ENCODE measurements at places on chromosomes 7 and 10.

DNA sequence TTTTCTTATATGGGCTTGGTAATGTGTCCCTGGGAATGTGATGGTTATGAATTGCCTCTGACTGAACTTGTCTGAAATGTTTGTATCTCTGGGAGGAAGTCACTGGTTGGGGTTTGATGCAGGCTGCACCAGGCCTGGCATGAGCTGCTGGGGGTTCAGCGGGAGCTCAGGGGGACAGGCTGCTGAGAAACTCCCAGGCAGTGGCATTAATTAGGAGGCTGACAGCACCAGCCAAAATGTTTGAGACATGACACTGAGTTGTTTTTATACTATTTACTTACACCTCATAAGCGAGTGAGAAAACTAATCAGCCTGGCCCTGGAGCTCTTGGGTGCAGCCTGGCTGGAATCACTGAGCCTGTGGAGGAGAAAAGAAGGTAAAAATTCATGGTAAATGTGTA, 124.1 kb upstream of the SORCS3 start:
- no peak for DNase-seq

GRCh38 chr10:132839061-132839460, 53.1 kb upstream of the NKX6-2 start:
- no peak for DNase-seq

- no peak for DNase-seq
Observed at GRCh38 chr10:88437411-88437810, 145.7 kb downstream of the RNLS start.

DNA sequence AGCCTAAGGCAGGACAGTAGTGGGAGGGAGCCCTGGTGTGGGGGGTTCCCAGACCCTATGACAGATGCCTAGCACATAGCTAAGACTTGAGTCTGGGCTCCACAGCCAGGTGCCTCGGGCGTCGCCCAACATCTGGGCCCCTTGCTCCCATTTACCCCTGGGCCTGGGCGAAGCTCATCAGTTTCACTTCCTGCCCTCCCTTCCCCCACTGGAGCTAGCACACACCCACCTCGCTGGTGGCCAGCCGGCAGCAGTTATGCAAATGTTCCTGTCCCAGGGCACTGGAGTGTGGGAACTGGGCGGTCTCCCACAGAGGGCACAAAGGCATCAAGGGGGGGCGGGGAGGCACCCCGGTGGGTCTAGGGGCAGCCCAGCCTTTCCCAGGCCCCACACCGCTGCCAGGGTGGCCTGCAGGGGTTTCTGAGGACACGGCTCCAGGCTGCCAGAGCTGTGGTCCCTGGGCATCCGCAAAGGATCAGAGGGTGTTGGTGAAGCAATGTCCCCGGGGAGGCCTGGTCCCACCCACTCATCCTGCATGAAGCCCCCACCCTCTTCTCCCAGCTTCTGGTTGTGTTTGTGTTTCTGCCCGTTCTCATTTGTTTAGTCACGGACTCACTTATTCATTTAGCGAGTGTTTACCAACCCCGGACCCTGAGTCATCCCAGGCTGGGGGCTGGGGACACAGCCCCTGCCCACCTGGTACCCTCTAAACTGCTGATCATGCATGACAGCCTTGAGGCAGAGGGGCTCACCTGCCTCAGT, 20.4 kb downstream of the SH2B2 start:
- no peak for DNase-seq

GRCh38 chr7:967361-968082, 7.8 kb downstream of the COX19 start:
- no peak for DNase-seq

DNA sequence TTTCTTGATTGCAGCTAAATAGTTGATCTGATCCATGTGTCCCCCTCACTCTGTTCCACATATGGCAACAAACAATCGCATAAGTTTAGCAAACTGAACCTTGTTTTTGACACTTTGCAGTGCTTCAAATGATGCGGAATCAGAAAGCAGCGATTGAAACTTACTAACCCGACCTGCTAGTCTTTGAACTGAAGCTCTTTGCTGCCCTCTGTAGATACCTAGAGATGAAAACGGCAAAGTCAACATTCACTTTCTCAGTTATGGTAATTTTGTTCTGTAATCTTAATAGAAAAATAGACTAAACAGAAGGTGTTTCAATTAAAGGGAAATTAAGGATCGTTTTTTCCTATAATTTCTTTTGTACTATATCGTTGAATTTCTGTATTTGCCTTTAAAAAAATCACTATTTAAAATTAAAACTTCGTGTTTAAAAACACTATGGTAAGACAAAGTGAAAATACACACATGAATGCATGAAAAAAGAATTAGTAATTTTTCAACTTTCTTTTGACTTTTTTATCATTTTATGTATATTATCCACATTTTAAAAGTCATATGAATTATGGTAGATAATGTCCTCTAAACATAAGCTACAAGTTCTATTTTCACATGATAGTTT, 276.5 kb downstream of the MAGI2 start:
- no peak for DNase-seq
